ENCODE measurements at places on chromosomes 2 and 18.

DNA sequence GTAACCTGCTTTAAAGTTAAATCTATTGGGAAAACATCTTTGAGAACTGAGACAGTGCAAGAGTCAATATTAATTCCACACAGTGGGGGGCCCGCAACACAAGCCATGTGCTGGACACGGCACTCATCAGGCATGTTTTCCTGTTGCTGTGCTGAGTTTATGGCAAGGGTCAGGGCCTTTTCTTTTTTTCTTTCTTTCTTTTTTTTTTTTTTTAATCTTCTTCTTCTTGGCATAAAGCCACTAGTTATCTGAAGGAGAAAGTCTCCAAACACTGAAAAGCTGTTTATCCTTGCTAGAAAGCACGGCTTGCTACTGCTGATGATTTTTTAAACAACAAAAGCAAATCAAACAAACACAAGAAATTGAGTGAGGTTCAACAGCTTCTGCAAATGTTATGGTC lies 252.1 kb downstream of the ZNF521 start:
- DNase-seq, result no peak

DNA sequence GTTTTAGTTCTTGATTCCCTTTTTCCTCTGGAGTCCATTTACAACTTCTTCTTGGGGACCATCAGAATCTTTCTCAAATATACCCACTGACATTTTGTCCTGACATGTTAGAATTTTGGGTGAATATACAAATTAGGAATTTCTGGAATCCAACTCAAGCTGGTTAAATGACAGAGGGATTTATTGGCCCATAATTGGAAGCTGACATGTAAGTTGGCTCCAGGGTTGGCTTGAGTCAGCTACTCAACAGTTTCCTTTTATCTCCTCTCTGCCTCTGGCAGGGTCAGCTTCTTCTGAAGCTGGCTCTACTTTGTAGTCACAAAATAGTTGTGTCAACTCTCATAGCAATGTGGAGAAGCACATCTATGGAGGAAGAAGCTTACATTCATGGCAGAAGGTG lies 36.6 kb upstream of the PPP1R1C start:
- DNase-seq, result no peak

- no peak for DNase-seq
Measured at GRCh38 chr2:939936-940601, 10.6 kb upstream of the SNTG2 start.

DNA sequence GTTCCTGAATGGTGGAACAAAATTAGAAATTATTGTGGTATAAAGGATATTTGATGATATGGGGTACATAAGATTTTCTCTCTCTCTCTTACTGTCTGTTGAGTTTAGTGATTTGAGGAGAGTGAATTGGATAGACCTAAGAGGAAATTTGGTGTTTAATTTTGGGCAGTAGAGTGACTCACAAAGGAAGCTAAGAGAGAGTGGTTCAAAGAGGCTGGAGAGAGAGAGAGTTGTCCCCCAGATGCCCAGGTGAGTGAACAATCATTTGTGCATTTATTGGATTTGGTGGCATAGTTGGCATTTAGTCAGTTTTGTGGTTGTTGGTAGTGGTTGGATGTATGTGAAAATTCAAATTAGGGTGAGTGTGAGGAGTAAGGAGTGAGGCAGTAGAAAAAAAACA lies 56.8 kb downstream of the GPD2 start:
- DNase-seq, result no peak

DNA sequence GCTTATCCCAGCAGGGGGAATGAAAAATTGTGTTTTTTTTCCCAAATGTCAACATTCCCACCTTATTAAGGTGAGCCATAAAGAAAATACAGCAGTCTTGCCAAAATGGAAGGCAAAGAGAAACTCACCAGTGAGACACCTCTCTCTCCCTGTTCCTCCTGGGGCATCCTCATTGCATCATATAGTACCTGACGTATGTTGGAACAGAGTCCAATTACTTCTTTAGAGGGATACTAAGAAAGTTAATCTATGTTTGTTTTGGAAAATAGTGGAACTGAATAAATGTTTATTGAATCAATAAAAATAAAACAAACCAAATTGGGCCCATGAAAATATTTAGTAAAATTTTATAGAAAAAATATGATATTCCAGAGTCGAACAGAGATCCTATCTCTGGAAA lies 700.4 kb downstream of the LRRTM4 start:
- DNase-seq, result no peak

Measured in ELF-1 (cell line).